ENCODE measurements at places on chromosomes 5 and 9.

GRCh38 chr5:176870110-176870591 is 29.0 kb downstream of the HK3 start:
- DNase-seq = no peak

DNA sequence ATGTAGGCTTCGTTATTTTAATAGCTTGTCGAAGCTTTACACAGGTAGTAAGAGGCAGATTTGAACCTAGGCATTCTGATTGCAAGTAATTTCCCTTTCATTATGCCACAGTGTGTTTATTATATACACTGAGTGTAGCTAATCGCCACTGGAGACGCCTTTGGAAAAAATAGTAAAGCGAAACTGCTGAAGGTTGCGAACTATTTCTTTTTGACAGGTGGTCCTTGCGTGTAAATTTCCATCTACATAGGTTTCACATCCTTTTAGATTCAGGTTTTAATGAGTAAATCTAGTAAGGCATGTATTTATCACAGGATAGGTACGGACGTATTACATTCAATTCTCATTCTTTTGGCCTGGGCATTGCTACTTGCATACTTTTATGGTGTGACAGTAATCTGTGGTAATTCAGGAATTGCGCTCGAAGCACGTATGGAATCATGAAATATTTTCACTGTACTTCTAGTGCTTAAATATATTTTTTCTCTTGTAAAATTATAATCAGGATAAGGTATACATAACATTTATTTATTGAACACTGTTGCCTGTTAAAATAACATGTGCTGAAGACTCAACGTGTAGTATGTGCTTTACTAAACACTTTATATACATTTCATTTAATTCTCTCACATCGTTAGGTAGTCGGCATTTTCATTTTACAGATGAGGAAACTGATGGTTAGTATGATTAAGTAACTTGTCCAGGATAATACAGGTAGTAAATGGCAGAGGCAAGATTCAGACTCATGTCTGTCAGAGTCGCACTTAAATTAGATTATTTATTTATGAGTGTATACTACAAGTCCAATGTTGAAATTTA is 1.8 kb downstream of the MARCHF6 start:
- DNase-seq = no peak

DNA sequence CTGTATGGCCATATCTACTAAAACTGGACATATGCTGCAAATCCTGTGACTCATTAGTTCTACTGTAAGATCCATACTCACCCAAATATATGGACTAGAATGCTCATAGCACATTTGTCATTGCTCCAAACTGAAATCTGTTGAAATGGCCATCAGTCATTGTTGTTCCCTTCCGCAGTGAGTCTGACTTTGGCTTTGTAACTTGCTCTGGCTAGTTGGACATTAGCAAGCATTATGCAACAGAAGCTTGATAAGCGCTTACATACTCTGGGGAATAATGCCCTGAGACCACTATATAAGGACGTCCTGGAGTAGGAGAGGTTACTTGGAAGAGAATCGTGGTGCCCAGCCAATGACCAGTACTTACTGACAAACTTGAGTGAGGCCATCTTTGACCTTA is 9.0 kb downstream of the KIAA1958 start:
- no peak for DNase-seq

- DNase-seq = no peak
Measured at GRCh38 chr9:122875523-122875922, 29.6 kb downstream of the RC3H2 start.

DNA sequence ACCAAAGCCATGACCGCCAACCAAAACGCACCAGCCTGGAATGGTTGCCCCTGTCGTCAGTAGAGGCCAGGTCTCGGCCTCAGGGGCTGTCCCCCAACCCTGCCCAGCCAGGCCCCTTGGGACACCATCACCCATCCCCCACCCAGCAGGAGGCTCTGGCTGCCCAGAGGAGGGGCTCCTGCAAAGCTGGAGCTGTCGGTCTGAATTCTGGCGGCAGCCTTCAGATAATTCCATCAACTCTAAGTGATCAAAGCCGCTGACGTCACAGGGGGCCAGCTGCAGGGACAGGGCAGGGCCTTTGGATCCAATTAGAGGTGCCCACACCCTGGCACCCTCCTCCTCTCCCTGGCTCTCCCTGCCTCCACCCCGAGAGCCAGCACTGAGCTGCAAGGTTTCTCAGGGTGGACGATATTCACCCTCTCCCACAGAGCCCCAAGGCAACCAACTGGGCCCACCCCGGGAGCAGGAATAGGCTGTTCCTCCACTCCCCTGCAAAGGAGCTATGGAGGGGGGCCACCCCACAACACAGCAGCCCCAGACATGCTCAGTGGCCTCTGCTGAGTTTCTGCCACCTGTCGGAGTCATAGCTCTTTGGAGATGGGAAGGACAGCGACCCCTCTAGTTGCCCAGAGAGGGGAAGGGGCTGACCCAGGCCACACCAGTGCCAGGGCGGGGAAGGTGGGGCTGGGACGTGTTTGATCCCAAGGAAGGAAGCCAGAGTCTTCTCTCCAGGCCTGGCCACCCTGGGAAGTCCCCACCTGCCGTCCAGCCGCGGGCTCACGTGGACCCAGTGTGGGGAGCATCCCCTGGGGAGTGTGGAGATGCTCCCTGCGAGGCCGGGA is 78.4 kb downstream of the NTNG2 start:
- DNase-seq = no peak

All from stimulated activated CD8-positive, alpha-beta memory T cell treated with anti-CD3 and anti-CD28 coated beads, Interleukin-4, amount 100 ng/mL, for 1 hour (primary cell).